ENCODE measurements at places on chromosomes 2 and 18. TPM values are rescaled to one million over a fixed set of nuclear protein-coding genes. Genes with fewer than 3 reads are reported as not detected.

DNA sequence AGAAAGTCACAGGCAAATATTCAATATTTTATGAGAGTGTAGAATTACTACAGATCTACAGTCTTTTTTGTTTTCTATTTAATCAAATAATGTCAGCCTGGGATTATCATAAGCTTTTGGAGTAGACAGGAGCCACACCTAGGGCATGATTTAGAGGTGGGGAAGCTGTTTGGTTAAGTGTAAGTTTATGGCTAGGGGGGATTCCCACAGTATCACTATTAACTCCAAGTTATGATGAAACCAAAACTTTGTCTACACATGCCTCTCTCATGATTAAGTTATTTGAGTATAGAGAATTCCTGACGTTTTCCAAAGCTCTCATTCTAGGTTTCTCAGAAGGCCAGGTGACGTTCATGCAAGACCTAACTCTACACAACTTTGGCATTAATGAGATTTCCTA is 2.1 kb downstream of the SERPINB10 start:
- H3K27me3 ChIP-seq: no peaks in the 10 kb centered on the region
- H3K36me3 ChIP-seq: no peaks in the 10 kb centered on the region
- H3K4me1 ChIP-seq: no peaks in the 10 kb centered on the region
- H3K4me3 ChIP-seq: no peak overlapping the region
- H3K27ac ChIP-seq: no peak overlapping the region

Gene ARL5A
- 41.3 TPM for total RNA-seq

DNA sequence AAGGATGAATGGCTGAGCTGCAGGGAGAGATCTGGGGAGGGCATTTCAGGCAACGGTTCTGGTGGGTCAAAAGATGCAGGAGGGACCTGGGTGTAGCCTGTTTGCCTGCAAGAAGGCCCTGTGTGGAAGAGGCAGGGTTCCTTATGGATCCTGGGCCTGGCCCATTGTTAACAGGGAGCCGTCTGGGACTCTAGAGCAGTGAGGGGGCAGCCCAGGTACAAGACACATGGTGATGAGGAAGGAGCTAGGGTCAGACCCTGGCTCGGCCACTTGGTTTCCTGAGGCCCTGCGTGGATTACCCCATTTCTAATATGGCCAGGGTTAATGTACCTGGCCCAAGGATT is 124.9 kb downstream of the GLI2 start:
- no peaks in the 10 kb centered on the region for H3K27me3 ChIP-seq
- no peak for DNase-seq
- no peaks in the 10 kb centered on the region for H3K36me3 ChIP-seq
- H3K4me3 ChIP-seq: no peak overlapping the region

DNA sequence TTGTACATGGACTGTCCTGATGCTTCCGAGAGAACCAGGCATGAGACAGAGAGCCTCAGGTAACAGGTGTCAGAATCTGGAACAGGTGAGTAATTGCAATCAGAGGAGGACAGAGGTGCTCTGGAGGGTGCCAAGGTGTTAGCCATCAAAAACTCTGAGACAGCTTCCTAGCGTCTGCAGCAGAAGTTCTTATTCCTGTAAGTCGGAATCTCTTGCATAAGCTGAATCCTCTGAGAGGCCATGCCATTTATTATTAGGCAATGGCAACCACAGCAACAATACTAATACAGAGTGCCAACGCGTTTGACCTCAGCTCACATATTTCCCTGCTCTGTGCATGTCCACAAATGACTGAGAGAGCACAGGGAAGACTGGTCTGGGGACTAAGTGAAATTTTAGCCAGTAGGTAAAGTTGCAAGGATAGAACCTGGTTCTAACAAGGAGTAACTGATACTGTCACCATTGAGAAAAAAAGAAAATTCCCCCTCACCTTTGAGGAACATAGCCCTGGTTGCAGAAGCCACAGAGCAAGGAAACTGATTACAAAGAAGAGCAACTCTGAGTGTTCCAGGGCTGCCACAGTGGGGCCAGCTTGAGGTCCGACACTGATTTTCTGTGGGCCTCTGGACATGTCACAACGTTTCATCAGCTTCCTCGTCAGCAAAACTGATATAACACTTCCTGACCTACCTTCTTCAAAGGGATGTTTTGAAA is 55.1 kb upstream of the ACSL3 start:
- H3K27me3 ChIP-seq: no peaks in the 10 kb centered on the region
- H3K27ac ChIP-seq: no peak overlapping the region
- no peaks in the 10 kb centered on the region for H3K4me1 ChIP-seq
- no peaks in the 10 kb centered on the region for H3K36me3 ChIP-seq
- no peak for DNase-seq

GRCh38 chr2:26770986-26771586 is 7.0 kb downstream of the SLC35F6 start:
- H3K4me3 ChIP-seq: no peak overlapping the region
- peaks cover 13% of the 10 kb centered on the region for H3K36me3 ChIP-seq
- peak; percentile 94 for DNase-seq

- H3K36me3 ChIP-seq: no peaks in the 10 kb centered on the region
- H3K27ac ChIP-seq: no peak overlapping the region
- H3K4me1 ChIP-seq: peaks cover 7% of the 10 kb centered on the region
- H3K27me3 ChIP-seq: no peaks in the 10 kb centered on the region
These were observed 12.7 kb downstream of the GKN2 start for GRCh38 chr2:68939962-68940361.

Gene LOXL3
- 7.9 TPM for total RNA-seq

Gene FBXO48
- 0.99 TPM for total RNA-seq

Gene SLC40A1
- 45.3 TPM for total RNA-seq

- H3K27me3 ChIP-seq: no peaks in the 10 kb centered on the region
- H3K4me3 ChIP-seq: no peak overlapping the region
- H3K36me3 ChIP-seq: no peaks in the 10 kb centered on the region
These were observed 52.5 kb downstream of the AQP4 start for GRCh38 chr18:26813043-26813442.

DNA sequence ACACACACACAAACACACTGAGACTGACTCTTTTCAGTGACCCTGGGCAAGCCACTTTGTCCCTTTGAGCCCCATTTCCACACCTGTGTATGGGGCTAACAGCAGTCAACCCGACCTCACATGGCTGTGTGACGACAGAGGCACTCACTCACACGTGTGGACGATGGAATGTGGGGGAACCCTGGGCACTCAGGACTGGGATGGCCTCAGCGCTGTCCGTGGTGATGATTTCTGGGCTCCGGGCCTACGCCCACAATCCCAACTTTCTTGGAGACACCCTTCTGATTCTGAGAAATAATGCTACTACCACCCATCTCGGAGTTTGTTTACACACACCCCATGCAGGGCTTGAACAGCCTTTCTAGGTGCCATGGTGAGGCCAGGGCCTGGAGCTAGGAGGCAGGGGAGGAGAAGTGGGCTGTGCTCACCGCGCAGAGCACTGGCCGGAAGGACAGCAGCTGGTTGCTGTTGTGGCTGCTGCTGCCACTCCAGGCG is 1.5 kb downstream of the CRYBA2 start:
- no peak overlapping the region for H3K4me3 ChIP-seq
- no peak overlapping the region for H3K27ac ChIP-seq
- DNase-seq: peak; percentile 47
- peaks cover 67% of the 10 kb centered on the region for H3K27me3 ChIP-seq

DNA sequence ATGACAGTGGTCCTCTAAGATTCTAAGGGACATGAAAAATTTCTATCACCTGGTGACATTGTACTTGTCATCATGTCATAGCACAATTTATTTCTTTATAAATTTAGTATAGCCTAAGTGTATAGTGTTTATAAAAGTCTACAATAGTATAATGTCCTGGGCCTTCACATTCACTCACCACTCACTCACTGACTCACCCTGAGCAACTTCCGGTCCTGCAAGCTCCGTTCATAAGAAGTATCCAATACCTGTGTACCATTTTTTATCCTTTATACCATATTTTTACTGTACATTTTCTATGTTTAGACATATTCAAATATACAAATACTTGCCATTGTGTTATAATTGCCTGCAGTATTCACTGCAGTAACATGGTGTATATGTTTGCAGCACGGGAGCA is 72.8 kb upstream of the DSEL start:
- no peaks in the 10 kb centered on the region for H3K4me1 ChIP-seq
- H3K36me3 ChIP-seq: no peaks in the 10 kb centered on the region
- H3K27ac ChIP-seq: no peak overlapping the region
- no peaks in the 10 kb centered on the region for H3K27me3 ChIP-seq

Gene PDCD1
- 0.14 TPM for total RNA-seq

GRCh38 chr18:73352546-73352945 is 484.8 kb upstream of the NETO1 start:
- no peaks in the 10 kb centered on the region for H3K27me3 ChIP-seq
- H3K27ac ChIP-seq: no peak overlapping the region
- H3K36me3 ChIP-seq: no peaks in the 10 kb centered on the region
- H3K4me3 ChIP-seq: no peak overlapping the region
- no peaks in the 10 kb centered on the region for H3K4me1 ChIP-seq
